Activated CD4-positive, CD25-positive, alpha-beta regulatory T cell treated with anti-CD3 and anti-CD28 coated beads, Interleukin-2, amount 50 U/mL, for 72 hours (primary cell): ENCODE measurements at places on chromosomes 6 and 20.

- no peak for DNase-seq
Measured at GRCh38 chr20:15843777-15844176, 729.5 kb downstream of the KIF16B start.

GRCh38 chr6:98827295-98828159 is 6.8 kb upstream of the POU3F2 start:
- DNase-seq, result no peak

- DNase-seq, result no peak
Measured at GRCh38 chr6:165049362-165049761, 260.0 kb downstream of the C6orf118 start.

GRCh38 chr20:10832141-10832540 is 158.3 kb upstream of the JAG1 start:
- no peak for DNase-seq

DNA sequence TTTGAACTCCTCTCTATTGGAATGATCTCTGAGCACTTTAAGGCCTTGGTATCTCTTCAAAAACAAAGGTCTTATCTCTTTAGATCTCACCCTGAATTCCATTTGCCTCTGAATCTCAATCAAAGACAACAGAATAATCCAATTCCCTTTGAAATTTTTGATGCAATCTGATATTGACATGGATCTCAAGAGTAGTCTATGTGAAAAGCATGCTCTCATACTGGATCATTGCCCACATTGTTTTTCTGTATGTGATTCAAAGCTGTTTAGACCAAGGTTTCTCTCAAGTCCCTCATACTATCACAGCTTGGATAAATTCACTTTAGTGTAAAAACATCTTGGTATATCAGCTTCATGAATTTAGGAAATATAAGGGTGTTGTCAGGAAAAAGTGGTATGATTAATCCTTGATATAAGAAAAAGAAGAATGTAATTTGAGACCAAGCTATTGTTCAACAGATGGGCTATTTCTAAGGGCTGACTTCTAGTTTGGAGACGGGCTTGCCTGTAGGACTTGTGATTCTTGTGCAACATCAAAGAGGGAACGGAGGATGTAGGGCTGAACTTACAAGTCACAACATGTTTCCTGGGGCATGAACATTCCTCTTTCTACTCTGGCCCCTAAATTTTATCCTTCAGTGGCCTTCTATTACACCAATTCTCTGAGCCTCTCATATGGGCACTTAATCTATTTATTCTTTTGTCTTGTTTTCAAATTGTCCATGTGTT is 77.9 kb upstream of the CITED2 start:
- no peak for DNase-seq

- no peak for DNase-seq
Measured at GRCh38 chr6:81126150-81126549, 626.3 kb downstream of the TENT5A start.

- DNase-seq, result no peak
Measured at GRCh38 chr6:44064089-44064947, 62.9 kb downstream of the MRPL14 start.

DNA sequence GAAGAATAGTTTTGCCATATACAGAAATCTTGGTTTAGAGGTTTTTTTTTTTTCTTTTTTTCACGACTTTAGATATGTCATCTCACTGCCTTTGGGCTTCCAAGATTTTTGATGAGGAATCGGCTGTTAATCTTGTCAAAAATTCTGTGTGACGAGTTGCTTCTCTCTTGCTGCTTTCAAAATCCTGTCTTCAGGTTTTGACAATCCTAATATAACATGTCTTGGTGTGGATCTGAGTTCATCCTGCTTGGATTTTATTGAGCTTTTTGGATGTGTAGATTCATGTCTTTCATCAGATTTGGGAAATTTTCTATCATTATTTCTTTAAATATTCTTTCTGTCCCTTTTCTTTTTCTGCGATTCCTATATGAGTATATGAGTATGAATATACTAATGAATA is 61.1 kb downstream of the PLCG1 start:
- DNase-seq, result no peak

DNA sequence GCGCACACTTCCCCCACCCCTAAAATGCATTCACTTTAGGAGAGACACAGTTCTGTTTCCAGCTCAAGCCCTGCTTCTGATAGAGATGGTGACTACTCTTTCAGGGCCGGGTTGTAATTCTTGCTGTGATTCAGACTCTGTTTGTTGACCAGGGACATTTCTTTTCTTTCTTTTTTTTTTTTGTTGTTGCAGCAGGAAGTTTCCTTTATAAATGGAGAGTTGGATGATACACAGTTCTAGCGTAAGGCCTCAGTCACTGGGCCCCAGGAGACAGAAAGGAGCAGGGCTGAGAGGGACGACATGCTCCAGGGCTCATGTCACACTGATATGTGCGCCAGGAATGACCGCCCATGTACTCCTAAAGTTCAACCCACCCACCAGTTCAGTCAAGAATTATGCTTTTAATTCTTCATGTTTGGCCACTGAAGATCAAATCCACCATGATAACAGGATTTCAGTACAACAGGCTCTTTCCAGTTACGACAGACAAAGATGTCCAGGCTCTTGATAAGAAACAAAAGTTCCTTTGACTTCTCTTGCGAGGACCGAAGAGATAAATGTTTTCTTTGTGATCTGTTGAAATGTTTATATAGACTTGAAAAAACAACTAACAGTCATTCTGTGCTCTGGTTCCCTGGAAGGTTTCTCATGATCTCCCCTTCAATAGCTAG is 142.5 kb downstream of the CD164 start:
- no peak for DNase-seq

DNA sequence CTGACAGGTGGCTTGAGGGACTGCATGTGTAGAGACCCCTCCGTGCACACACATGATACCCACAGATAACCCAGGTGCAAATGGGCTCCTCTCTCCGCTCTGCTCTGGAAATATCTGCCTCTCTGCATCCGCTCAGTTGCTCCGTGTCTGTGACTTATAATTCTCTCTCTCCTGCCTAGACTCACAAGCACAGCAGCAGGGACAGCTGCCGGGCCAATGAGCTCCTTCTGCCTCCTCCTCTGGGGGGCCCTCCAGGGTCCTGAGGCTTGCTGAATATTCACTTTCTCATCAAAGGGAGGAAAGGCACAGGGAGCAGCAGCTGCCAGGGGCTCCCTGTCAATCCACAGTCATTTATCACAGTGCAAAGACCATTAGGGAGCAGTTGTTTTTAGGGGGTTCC is 24.1 kb downstream of the LRFN2 start:
- no peak for DNase-seq

DNA sequence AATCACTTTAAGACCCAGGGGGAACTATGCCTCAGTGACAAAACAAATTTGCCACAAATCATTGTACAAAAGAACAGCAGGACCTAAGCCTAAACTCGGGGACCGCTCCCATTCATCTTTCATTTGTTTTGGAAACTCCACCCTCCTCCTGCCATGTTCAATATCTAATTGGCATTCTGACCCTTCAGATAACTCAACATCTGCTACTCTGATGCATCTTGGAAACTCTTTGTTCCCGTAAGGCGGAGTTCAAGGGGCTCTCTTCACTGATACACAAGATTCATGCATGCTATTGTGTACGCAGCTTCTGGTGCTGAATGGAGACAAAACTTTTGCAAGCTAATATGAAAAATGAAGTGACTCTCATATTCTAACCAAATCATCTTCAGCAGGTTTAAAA is 187.6 kb downstream of the ZFP64 start:
- DNase-seq, result no peak

- no peak for DNase-seq
Measured at GRCh38 chr6:25576919-25577318, 75.1 kb upstream of the SCGN start.

DNA sequence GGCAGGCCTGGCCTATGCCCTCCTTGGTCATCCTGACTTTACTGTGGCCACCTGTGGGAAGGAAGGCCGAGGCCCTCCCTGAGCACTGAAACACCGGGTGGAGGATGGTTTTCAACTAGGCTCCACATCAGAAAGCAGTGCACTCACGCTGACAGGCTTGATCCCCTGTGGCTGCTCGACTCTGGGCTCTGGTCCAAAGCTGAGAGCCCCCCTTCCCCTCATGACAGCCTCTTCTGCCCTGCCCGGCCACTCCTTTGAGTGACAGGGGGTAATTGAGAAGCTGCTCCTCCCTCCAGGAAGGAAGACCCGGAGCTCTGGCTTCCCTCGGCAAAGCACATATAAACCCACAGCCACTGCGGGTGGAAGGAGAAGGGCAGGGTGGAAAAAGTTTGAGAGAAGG is 43.6 kb downstream of the MUC22 start:
- DNase-seq, result no peak

DNA sequence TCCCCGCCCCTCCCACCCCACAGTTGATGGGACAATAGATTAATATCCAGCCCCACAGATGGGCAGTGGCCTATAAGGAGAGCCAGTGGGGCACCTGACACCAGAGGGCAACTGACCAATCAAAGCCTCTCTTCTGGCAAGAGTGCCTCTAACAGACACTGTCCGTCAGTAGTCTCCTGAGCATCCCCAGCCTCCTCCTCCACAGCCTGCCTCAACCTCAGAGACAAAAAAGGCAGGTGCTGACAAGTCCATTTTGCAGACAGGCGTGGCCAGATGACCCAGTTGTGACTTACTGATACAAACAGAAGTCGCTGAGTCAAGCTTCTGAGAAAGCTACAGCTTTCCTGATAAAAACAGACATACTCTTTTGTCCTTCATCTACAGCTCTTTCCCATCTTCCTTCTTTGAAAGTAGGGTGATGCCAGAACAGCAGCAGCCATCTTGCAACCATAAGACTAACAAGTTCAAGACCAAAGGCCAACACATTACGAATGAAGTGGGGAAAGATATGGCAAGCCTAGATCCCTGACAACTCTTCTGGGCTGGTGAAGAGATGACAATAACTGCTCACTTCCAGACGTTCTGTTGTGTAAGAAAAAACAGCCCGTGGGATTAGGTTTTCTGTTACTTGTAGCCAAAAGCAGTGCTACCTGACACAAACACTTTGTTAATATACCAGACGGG is 12.3 kb downstream of the PPIL1 start:
- no peak for DNase-seq

DNA sequence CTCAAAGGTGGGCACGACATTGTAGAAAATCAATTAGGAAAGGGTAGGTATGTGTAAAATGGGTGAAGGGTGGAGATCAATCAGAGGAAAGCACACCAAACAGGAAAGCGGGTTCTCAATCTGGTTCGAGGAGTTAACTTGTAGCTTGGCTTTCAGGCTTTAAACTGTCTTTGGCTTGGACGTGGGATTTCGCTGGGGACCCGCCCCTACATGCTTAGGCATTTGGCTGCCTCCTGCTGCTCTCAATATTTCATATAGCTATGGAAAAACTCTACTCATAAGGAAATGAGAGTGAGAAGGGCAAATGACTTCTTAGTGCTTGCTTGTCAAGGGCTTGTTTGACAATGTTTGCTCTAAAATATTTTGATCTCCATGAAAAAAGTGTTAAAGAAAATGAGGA is 38.1 kb upstream of the PDE7B start:
- DNase-seq, result no peak

- no peak for DNase-seq
Measured at GRCh38 chr6:45942953-45943352, 72.7 kb downstream of the CLIC5 start.

- no peak for DNase-seq
Measured at GRCh38 chr6:70954750-70955149, 2.1 kb downstream of the B3GAT2 start.
